ENCODE measurements at places on chromosomes 2 and 18.
A peak's percentile ranks its signal among the peaks of the same experiment; 100 is the strongest.

DNA sequence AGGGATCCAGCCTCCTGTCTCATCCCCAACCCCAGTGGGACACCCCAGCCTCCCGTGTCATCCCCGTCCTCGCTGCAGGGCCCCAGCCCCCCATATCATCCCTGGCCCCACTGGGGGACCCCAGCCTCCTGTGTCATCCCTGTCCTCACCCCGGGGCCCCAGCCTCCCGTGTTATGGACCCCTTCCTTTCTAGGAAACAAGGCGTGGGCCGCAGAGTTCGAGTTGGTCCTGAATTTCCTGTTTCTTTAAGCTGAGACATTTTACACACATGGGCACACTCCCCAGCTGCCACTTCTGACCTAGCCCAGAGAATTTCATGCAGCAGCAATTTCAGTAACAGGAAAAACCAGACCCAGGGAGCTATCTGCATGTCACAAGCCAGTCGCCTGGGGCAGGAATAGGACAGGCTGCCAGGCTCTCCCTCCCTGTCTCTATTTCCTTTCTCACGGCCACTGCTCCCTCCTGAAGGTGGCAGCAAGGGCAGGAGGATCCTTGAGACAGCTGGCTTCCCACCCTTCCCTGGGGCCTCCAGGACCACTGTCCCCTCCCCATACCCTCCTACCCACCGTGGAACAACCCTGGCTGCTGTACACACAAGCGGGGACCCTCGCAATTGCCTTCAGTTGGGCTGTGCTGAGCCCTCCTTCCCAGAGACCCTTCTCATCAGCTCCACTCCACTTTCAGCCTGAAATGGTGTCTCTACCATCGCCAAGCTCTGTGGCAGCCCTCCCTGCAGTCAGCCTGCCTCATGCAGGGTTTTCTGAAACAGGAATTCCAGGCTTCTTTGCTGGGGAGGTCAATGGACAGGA lies 141.9 kb upstream of the ID2 start:
- H3K27me3 ChIP-seq, result no peaks in the 10 kb centered on the region
- H3K4me3 ChIP-seq, result no peak overlapping the region
- no peak for DNase-seq
- peak overlapping the region; percentile 83 for H3K27ac ChIP-seq

DNA sequence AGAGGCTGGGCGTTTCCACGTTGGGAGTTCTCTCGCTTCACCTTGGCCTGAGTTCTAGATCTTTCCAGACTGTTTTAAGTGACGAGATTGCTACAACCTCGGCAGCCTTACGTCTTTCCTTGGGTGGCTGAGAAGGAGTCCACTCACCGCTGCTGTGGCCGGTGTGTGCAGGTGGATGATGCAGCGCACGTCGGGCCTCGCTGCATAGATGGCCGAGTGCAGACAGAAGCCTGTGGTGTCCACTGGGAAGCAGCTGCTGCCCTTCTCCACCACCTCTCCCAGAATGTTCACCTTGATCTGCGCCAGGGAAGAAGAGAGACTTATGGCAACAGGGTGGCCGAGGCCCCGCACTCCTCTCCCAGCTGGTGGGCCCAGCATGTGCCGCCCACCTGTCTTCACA lies 75.7 kb downstream of the ADD2 start:
- H3K36me3 ChIP-seq, result no peaks in the 10 kb centered on the region
- no peaks in the 10 kb centered on the region for H3K27me3 ChIP-seq
- no peak for DNase-seq
- no peak overlapping the region for H3K27ac ChIP-seq

DNA sequence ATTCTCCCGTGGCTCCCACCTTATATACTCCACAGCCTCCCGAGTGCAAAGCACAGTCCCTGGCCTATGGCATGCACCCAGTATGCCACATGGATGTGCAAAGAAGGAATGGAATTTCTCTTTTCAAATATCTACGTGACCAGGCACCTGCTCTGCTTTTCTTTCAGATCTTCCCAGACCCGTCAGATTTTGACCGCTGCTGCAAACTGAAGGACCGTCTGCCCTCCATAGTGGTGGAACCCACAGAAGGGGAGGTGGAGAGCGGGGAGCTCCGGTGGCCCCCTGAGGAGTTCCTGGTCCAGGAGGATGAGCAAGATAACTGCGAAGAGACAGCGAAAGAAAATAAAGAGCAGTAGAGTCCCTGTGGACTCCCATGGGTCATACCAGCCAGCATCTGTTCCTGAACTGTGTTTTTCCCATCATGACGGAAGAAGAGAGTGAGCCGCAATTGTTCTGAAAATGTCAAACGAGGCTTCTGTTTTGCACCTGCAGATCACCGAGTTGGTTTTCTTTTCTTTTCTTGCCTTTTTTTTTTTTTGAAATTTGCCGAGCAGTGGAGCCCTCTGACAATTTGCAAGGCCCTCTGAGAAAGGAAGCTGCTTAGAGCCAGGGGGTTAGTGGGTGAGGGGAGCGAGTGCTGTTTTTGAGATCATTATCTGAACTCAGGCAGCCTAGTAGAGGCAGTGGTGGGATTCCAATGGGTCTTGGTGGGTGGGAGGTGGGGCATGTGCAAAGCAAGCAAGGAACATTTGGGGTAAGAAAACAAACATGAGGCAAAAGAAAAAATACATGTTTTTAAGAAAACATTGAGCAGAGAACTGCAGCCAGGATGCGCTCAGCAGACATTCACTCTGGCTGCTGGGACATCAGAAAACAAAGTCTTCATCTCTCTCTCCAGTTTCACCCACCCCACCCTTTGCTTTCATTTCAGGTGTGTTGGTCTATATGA lies 26.2 kb downstream of the LBH start:
- peaks cover 93% of the 10 kb centered on the region for H3K4me1 ChIP-seq
- peak overlapping the region; percentile 47 for H3K4me3 ChIP-seq
- peak; percentile 56 for DNase-seq
- H3K27ac ChIP-seq, result peak overlapping the region; percentile 88
- H3K27me3 ChIP-seq, result no peaks in the 10 kb centered on the region

GRCh38 chr2:206561962-206562361 lies 80.3 kb upstream of the FAM237A start:
- peaks cover 9% of the 10 kb centered on the region for H3K27me3 ChIP-seq
- H3K36me3 ChIP-seq, result no peaks in the 10 kb centered on the region
- no peak overlapping the region for H3K27ac ChIP-seq
- no peak overlapping the region for H3K4me3 ChIP-seq
- no peak for DNase-seq
- peaks cover 28% of the 10 kb centered on the region for H3K4me1 ChIP-seq

GRCh38 chr2:43075054-43075593 lies 151.3 kb downstream of the ZFP36L2 start:
- no peak overlapping the region for H3K4me3 ChIP-seq
- no peak for DNase-seq
- H3K27me3 ChIP-seq, result no peaks in the 10 kb centered on the region
- H3K4me1 ChIP-seq, result peaks cover 1% of the 10 kb centered on the region
- no peak overlapping the region for H3K27ac ChIP-seq

DNA sequence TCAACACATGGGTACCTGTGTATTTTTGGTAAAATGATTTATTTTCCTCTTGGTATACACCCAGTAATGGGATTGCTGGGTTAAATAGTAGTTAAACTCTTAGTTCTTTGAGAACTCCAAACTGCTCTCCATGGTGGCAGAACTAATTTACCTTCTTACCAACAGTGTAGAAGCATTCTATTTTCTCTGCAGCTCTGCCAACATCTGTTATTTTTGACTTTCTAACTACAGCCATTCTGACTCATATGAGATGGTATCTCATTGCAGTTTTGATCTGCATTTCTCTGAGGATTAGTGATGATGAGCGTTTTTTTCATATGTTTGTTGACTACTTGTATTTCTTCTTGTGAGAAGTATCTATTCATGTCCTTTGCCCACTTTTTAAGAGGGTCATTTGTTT lies 180.6 kb downstream of the FSIP2 start:
- H3K4me1 ChIP-seq, result no peaks in the 10 kb centered on the region
- no peaks in the 10 kb centered on the region for H3K27me3 ChIP-seq
- DNase-seq, result no peak
- H3K36me3 ChIP-seq, result no peaks in the 10 kb centered on the region

GRCh38 chr2:216001216-216002100 lies 11.9 kb downstream of the MREG start:
- H3K27me3 ChIP-seq, result no peaks in the 10 kb centered on the region
- H3K4me3 ChIP-seq, result no peak overlapping the region

GRCh38 chr2:174176898-174177297 lies 71.4 kb downstream of the OLA1 start:
- DNase-seq, result no peak
- no peak overlapping the region for H3K4me3 ChIP-seq
- no peaks in the 10 kb centered on the region for H3K27me3 ChIP-seq
- H3K36me3 ChIP-seq, result peaks cover 43% of the 10 kb centered on the region
- peaks cover 9% of the 10 kb centered on the region for H3K4me1 ChIP-seq

DNA sequence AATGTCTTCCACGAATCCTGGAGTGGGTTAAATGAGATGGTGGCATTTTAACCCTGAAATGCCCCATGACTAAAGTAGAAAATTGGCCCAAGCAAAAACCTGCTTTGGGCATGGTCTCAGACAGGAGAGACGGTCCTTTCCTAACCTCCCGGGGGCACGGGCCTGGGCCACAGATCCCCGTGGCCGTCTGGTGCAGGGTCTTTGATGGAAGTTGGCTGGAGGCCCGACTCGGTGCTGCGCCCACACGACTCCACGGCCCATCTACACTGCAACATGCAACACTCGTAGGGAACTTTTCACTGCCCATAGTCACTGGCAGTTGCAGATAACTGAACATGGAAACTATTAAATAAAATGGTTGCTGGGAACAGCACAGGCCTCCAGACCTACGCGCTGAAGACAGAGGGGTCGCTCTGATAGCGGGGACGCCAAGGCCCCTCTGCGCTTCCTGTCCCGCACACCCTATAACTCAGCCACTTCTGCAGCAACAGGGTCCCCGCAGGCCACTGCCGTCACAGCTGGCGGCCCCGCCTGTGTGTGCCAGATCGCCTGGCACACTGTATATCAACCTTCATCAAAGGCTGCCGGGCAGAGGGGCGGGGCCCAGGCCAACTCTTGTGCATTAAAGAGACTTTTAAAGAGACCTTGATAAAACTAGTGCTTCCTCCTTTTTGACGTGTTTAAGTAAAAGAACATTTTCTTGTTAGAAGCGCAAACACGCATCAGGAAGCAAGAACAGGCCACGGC lies 214.1 kb downstream of the TWIST2 start:
- no peaks in the 10 kb centered on the region for H3K27me3 ChIP-seq
- H3K4me1 ChIP-seq, result no peaks in the 10 kb centered on the region
- H3K36me3 ChIP-seq, result peaks cover 9% of the 10 kb centered on the region

- H3K4me1 ChIP-seq, result no peaks in the 10 kb centered on the region
- H3K27me3 ChIP-seq, result peaks cover 3% of the 10 kb centered on the region
- H3K36me3 ChIP-seq, result no peaks in the 10 kb centered on the region
- no peak for DNase-seq
- H3K4me3 ChIP-seq, result no peak overlapping the region
Observed at GRCh38 chr2:1612391-1613077, 131.8 kb downstream of the PXDN start.

DNA sequence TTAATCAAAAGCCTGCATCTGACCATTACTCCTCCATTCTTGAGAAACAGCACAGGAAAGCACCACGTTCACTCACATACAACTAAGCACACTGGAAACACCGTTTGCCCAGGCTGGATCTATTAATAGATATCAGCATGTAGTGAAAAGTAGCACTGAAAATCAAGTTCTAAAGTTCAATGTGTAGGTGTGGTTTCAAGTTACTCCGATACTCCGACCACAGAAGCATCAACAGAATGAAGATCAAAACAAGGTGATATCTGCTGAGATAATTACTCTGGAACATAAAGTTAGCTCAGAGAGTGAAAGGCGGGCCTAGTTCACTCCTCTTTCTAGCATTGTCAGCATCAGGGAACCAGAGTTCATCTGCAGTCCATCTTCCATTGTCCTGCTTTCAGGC lies 1367.4 kb upstream of the ACVR2A start:
- H3K27ac ChIP-seq, result no peak overlapping the region
- no peaks in the 10 kb centered on the region for H3K27me3 ChIP-seq
- H3K4me3 ChIP-seq, result no peak overlapping the region
- no peaks in the 10 kb centered on the region for H3K36me3 ChIP-seq
- DNase-seq, result no peak

DNA sequence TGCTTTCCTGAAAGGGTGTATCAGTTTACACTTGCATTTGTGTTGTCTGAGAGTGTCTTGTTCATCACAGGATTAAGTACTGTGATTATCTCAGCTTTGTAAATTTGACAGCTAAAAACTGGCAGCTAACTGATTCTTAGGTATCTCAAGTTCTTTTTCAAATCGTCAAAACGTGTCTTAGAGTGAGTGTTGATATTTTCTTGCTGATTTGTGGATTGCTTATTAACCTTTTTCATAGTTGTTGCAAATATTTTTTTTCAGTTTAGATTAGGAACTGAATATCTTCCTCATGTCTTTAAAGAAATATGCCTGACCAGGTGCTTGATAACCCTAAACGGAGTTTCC lies 41.9 kb downstream of the LRRFIP1 start:
- no peak for DNase-seq
- no peaks in the 10 kb centered on the region for H3K36me3 ChIP-seq
- H3K4me3 ChIP-seq, result no peak overlapping the region
- H3K4me1 ChIP-seq, result peaks cover 21% of the 10 kb centered on the region
- no peak overlapping the region for H3K27ac ChIP-seq

DNA sequence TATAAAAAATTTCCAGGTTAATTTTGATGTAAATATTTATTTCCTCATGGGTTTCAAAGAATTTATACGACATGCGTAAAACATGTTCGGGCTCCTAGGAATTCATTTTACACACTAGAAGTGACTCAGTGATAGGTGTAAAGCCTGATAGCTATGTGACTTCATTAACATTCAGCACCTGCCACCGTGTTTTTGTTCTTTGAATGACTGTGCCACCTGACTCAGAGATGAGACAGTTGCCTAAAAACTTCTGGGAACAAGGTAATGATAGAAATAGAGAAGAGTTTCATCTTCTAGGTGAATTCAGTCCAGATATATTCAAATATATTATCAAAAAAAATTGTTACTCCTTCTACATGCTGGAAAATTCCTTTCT lies 10.0 kb downstream of the IL1R2 start:
- no peaks in the 10 kb centered on the region for H3K27me3 ChIP-seq
- no peak overlapping the region for H3K4me3 ChIP-seq
- no peak for DNase-seq
- H3K27ac ChIP-seq, result no peak overlapping the region

DNA sequence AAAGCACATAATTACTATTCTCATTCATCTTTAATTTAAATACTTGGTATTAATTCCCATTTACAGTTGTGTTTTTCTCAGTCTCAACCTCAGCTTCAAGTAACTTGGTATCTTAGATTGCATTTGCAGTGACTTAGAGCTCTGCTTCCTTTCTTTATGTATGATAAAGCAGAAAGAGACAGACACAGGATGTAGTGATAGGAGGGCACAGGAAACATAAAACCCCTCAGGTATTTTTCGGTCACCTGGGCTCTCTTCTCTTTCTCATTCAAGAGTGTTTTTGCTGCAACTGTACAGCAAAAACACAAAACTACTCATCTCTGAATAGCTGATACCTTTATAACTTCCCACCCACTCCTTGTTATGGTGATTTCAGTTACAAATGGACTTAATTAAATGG lies 83.1 kb downstream of the KCTD18 start:
- peaks cover 21% of the 10 kb centered on the region for H3K36me3 ChIP-seq
- no peak for DNase-seq
- peaks cover 15% of the 10 kb centered on the region for H3K4me1 ChIP-seq

GRCh38 chr2:58044145-58044544 lies 2.5 kb upstream of the VRK2 start:
- H3K4me3 ChIP-seq, result no peak overlapping the region
- no peak for DNase-seq
- no peaks in the 10 kb centered on the region for H3K27me3 ChIP-seq
- H3K36me3 ChIP-seq, result peaks cover 12% of the 10 kb centered on the region
- no peak overlapping the region for H3K27ac ChIP-seq

Measured in activated CD4-positive, alpha-beta T cell treated with anti-CD3 and anti-CD28 coated beads, Interleukin-2, amount 10 ng/mL, durations not matched to agents 7 days and 5 days (primary cell).